ENCODE measurements at places on chromosomes 2 and 18.

DNA sequence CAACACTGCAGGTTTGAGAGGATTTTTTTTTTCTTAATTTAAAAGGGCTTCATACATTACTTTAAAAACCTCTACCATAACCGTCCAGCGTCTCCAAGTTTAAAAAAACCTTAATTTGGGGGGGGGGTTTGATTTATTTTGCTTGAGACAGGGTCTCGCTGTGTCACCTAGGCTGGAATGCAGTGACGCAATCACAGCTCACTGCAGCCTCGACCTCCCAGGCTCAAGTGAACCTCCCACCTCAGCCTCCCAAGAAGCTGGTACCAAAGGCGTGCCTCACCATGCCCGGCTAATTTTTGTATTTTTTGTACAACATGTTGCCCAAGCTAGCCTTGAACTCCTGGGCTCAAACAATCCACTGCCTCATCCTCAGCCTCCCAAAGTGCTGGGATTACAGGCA is 36.9 kb downstream of the ADAM17 start:
- no peak for DNase-seq

DNA sequence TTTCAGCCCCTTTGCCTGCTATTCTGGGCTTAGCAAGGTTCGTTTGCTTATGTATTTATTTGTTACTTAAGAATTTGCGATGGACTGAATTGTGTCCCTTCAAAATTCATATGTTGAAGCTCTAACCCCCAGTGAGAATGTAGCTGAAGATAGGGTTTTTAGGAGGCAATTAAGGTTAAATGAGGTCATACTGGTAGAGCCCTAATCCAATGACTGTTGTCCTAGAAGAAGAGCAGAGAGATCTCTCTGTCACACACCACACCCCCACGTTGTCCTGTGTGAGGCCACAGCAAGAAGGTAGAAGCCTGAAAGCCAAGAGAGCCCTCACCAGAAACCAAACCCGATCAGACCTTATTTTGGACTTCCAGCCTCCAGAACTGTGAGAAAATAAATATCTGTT is 66.7 kb downstream of the KIAA1328 start:
- DNase-seq = no peak

DNA sequence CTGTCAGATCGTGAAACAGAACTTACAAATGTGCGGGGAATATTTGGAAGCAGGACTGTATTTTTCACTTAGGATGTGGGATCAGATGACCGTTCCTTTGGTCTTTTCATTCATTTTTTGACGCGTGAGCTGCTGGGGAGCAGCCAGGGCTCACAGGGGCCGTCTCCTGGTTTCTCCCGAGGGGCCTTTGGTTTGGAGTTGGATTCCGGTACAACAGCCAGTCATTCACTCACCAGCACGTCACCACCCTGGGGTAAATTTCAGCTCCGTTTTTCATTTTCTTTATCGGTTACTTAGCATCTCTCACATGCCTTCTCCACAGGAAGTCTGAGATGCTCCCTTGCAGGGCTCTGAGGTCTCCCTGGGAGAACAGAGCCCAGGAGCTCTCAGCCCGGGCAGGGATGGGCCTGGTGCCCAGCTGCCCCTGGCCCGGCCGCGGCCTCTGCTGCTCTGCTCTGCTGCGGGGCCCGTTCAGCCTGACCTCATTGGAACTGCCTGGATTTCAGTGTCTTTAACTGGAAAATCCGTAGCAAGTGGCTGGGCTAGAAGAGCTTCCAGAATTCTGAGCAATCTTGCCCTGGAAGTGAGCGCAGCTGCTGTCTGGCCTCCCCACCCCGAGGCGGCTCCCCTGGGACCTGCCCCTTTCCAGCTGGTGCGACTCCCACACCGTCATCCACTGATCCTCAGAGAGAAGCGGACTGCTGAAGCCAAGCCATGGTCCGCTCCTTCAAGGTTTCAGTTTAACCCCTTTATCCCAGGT is 335.6 kb downstream of the EIPR1 start:
- no peak for DNase-seq

GRCh38 chr2:95270541-95271081 is 3.6 kb upstream of the PROM2 start:
- DNase-seq = no peak

DNA sequence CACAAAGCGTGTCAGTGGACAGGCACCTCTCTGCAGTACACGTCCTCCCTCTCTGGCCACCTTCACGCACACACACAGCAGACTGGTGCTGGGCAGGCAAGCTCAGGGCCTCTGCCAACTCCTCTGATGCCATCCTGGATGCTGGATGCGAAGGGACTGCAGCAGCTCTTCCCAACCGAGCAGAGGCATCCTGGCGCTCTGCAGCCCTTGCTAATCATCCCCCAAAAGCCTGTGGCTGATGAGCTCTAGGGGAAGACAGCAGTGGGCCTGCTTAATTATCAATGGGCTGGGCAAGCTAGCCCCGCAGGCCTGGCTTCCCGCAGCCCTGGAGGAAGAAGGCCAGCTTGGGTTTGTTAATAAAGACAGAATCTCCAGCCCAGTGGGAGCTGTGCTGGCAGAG is 71.3 kb upstream of the TEX51 start:
- no peak for DNase-seq

GRCh38 chr2:18719978-18720775 is 130.8 kb upstream of the NT5C1B start:
- no peak for DNase-seq

- DNase-seq = no peak
These were observed 64.9 kb upstream of the ZCCHC2 start for GRCh38 chr18:62457877-62458276.

DNA sequence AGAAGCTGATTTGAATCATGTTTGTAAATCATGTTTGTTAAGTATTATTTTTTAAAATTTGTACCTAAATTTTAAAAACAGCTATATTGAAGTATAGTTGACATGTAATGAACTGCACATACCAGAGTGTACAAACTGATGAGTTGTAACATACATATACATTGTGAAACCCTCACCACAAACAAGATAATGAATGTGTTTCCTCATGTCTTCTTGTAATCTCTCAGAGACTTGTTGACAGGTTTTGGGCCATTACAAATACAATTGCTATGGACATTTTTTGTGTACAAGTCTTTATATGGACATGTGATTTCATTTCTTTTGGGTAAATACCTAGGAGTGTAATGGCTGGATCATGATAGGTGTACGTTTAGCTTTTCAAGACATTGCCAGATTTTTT is 21.5 kb downstream of the WDR43 start:
- DNase-seq = no peak

DNA sequence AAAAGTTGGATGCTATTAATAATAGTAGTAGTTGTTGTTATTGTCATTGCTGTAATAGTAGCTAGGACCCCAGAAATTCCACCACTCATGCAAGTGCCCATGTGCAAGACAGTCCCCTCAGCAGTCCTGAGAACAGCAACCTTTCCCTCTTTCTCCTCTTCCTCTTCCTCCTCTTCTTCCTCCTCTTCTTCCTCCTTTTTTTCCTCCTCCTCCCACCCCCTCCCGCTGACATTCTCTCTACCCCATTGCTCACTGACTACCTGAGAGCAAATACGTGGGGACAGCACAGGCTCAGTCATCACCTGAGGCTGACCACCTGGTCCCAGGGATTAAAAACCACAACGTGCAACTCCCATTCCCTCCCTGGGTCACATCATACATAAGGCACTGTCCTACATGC is 41.8 kb downstream of the SMAD7 start:
- DNase-seq = no peak

- no peak for DNase-seq
These were observed 240.6 kb downstream of the SOX11 start for GRCh38 chr2:5932556-5933469.

GRCh38 chr2:56465491-56465890 is 281.7 kb downstream of the CCDC85A start:
- DNase-seq = no peak

- DNase-seq = no peak
These were observed 16.0 kb downstream of the INSIG2 start for GRCh38 chr2:118103951-118104940.

GRCh38 chr18:7749510-7749981 is 182.4 kb downstream of the PTPRM start:
- no peak for DNase-seq

DNA sequence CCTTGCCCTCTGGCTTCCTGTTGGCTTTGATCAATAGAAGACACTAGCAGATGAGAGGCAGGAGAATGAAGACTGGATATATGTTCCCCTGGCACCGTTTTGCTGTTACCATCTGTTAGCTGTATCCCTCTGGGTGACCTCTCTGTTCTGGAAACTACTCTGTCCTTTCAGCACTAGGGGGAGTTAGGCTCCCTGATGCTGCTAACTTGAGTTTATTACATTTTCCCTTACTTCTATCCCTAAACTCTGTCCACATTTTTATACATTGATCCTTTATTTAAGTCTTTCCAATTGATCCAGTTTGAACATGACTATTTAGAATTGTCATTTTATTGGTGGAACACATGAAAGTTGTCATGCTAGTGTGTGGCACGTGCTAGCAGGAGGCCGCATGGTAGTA is 1014.3 kb upstream of the CDH2 start:
- no peak for DNase-seq

DNA sequence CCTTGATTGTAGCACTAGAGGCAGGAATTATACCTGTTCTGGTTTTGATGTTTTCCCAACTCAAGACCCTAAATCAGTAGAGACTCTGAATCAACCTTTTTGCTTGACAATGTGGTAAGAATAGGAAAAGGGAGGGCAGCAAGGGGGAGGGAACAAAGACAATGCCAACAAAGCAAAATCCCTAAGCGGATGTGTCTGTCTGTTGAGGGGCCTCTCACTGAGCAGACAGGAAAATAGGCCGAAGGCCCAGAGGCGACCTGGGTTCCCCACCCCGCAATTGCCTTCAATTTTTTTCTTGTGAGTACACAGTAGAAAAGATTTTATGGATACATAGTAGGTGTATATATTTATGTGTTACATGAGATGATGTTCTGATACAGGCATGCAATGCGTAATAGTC is 75.6 kb downstream of the MAP4K4 start:
- no peak for DNase-seq

GRCh38 chr2:70087702-70088597 is 673 bp downstream of the PCBP1 start:
- no peak for DNase-seq

DNA sequence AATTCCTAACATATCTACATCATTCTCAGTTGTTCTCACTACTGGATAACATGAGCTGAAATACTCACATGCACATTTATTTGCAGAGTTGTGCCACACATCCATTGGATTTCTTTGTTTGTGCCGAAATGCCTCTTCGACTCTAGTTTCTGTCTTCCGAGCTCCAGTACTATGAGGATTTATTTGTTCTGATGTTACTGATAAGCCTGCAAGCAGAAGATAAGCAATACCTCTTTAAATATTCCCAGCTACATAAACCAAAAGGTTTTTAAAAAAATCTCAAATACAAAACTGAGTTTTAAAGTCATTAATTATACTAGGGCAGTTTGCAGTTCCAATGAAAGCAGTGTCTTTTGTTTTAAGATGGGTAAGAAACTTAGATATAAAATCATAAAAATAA is 164.8 kb downstream of the ATAD2B start:
- DNase-seq = no peak

DNA sequence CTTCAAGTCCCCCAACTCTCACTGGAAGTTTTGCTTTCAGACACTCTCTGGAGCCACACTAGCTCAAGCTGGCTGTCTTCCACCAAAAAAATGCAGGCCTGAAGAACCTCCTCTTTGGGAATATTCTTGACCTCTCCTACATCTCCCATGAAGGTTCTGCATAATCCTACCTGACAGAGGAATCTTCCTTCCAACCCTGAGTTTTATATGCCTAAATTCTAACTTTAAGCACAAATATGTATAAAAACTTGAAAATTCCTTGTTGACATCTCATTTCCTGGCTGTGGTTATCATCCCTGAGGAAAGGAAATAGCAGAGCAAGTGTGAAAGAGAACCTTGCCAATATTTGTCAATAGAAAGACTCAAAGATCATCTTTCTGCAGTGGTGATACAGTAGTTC is 249.0 kb downstream of the LPIN1 start:
- DNase-seq = no peak

DNA sequence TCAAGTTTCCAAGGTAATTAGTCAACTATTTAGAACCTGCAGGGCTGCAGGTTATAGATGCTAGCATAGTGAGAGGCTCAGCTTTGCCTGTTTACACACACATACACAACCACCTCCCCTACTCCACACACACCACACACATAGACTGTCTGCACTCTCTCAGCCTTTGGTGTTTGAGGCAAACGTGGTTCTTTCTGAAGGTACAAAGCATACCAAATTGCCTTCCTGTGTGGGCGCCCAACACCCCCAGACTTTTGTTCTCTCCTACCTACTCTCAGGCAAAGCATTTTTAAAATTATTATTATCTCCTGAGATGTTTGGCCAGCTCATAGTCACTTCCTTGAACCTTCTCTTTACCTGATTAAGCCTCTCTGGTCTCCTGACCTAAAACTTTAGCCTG is 44.9 kb downstream of the MYO3B start:
- DNase-seq = no peak

DNA sequence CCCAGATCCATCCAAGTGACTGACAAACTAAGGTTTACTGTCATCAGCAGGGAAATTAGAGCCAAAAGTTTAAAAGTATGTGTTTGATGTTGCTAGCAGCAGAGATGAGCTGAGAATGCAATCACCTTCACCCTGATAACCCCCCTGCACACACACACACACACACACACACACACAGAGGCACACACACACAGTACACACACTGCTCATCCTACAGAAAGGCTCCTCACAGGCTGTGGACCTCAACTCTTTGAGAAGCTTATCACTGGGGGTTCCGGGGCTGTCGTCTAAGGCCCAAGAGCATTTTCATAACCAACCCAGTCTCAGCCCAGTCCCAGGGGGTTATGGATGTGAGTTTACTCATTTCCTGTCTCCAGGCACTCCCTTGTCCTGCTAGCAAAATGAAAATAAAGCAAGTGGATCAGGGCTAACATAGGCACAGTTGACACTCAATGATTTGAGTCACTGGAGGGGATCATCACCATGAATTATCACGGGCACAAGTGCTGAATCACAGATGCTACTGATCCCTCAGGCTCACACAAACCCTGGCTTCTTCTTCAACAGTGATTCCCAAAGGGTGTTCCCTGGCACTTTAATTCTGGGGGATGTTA is 76.6 kb downstream of the ALK start:
- no peak for DNase-seq

DNA sequence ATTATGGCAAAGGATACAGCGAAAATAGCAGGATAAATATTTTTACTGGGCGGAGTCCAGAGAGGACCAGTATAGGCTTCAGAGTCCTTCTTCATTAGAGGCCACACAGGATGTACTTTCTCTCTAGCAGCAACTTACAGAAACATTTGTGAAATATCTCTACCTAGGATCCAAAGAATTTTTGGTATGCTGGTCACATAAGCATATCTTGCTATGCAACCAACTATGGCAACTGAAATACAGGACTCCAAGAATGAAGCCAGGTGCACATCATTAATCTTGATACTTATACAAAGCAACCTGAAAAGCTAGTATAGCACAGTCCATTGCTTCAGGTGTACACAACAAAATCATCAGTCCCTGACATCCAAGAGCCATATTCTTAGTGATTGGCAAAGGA is 59.1 kb upstream of the NABP1 start:
- DNase-seq = no peak

- DNase-seq = no peak
These were observed 166.7 kb downstream of the NRXN1 start for GRCh38 chr2:50865235-50865634.
